ENCODE measurements at places on chromosomes 7 and 10.

- no peak for DNase-seq
Observed at GRCh38 chr7:14209896-14210484, 220.5 kb upstream of the ETV1 start.

DNA sequence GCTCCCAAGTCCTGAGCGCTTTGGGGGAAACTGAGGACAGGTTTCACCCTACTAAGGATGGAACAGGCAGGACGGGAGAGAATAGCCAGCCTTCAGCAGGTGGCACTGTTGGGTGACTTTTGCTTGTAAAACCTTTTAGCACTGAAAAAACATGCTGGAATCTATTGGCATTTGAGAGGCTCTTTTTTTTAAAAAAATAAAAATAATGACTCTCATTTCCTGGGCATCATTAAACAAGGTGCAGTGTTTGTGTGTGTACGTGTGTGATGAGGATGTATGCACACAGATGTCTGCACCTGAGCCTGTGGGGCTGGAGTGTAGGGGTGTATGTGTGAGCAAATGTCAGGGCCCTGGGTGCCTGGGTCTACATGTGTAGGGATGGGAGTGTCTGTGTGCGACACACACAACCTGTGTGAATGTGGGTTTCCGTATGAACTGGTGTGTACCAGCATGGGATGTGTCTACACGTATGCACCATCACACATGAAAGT lies 177.9 kb downstream of the RPS24 start:
- no peak for DNase-seq

DNA sequence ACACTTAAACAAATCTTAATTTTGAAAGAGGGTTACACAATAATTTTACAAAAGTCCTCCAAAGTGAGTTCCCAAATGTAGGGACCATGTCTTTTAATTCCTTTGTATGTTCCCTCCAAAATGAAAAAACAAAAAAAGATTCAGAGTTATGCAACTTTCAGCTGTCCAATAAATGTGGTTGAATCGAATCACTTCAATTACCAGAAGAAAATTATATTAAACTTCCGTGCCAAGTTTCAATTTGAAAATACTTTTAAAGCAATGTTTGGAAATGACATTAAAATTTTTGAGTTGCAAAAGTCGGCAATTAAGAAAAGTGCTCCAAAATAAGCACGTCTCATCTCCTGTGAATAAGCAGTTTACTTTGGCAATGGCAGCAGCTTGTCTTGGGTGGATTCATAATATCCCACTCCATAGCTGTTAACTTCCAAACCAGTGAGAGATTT lies 60.3 kb upstream of the C1GALT1 start:
- DNase-seq, result no peak

DNA sequence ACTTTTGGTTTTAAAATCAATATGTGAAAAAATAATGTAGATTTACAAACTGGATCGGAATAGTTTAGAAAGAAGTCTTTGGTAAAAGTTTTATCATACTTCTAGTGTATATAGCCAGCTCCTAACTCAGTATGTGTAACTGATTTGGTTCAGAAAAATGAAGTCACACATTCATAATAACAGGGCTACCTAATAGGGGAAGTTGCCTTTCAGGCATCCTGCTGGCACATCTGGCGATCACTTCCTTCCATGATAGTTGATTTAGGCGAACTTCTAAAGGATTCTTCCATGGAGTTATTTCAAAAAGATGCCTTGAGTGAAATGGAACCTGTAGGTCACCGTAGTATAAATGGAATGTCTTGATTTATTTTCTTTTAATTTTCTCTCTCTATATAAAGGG lies 69.1 kb downstream of the SHH start:
- DNase-seq, result no peak

DNA sequence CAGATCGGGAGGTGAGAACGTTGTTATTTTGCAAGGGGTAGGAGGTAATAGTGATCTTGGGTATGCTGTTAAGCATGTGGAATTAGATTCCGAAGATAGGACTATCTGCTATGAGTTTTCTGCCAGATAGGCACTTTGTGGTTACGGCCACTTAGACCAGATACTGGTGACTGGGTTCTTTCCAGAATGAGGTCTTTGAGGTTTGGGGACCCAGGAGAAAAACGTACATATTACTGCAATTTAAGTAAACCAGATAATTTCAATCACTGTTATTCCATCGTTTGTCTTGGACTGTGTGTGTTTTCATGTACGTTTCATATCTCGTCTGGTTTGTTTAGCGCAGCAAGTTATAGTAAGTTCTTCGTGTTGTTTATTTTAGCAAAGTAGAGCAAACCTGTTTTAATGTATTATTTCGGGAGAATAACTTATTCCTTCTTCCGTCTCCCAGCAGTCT lies 312 bp downstream of the ARL4A start:
- DNase-seq, result no peak

DNA sequence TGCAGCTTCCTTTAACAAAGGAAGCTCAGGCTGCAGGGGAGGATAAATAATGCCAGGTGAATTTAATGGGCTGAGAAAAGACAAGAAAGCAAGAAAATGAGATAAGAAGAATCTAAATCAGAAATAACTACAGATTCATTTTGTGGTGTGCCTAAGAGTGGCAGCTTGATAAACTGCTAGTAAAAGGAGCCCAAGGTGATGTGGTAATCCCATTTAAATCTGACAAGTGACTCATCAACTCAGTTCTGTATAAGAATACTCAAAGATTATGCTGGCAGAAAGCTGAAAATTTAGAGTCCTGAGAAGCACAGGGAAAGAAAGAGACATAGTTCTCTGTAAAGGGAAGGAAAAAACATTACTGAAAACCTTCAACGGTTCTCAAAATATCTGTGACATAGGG lies 109.4 kb upstream of the PDE1C start:
- no peak for DNase-seq

GRCh38 chr7:43211286-43211685 lies 98.8 kb downstream of the HECW1 start:
- DNase-seq, result no peak

Data from activated CD8-positive, alpha-beta memory T cell treated with anti-CD3 and anti-CD28 coated beads for 4 hours (primary cell).